ENCODE measurements at places on chromosomes 11 and 22. TPM values are rescaled to one million over a fixed set of nuclear protein-coding genes. Genes with fewer than 3 reads are reported as not detected.
A peak's percentile ranks its signal among the peaks of the same experiment; 100 is the strongest.

Gene ZDHHC13
- 21.1 TPM for total RNA-seq

- DNase-seq, result no peak
These were observed 3.2 kb upstream of the MTMR3 start for GRCh38 chr22:29879753-29880152.

DNA sequence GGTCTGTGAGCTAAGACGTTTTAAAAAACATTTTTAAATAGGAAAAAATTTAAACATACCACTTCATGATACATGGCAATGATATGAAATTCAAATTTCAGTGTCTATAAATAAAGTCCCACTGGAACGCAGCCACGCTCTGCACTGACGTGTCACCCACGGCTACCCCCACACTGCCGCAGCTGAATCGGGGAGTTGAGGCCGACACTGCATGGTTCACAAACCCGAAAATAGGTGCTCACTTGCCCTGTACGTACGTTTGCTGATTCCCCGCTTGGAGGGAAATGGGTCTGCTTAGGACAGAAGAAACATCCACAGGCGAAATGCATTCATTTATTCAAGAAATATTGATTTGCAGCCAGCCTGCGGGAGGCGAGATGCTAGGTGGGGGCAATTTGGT is 1342.3 kb downstream of the TBC1D22A start:
- DNase-seq, result no peak

Gene CCDC179
- total RNA-seq, result not detected

DNA sequence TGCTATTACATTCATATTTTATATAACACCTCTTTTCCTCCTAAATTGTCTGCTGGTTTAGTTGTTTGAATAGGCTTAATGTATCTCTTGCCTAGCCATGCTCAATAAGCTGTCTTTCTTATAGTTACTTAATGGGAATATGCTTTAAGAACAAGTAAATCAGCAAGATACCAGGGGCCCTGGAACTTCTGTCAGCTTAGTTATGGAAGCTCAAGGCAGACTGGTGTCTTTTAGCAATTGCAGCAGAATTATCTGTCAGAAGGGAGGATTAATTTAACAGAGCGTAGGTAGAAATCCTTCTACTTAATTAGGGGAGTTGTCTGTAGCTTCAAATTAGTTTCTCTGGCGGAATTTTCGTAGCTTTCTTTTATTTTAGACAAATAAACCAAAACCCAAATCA is 94.9 kb downstream of the C11orf91 start:
- DNase-seq, result no peak

Gene OMP
- 0.86 TPM for total RNA-seq

Gene E2F8
- 11.0 TPM for total RNA-seq

DNA sequence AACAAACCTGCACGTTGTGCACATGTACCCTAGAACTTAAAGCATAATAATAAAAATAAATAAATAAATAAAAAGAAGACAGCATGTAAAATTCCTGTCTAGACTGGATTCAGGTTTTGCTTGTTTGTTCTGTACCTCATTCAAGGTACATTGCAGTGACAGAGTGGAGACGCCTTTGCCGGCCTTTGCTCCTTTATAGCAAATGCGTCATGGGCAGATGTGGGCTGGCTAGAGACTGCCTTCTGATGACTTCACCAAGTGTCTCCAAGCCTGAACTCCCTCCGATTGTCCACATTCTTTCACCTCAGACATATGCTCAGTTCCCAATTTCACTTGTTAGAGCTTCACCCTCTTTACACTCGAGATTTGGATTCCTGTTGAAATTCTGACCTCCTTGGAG is 147.8 kb upstream of the ARHGAP20 start:
- no peak for DNase-seq

GRCh38 chr22:37059876-37060449 is 8.4 kb downstream of the KCTD17 start:
- DNase-seq, result no peak

DNA sequence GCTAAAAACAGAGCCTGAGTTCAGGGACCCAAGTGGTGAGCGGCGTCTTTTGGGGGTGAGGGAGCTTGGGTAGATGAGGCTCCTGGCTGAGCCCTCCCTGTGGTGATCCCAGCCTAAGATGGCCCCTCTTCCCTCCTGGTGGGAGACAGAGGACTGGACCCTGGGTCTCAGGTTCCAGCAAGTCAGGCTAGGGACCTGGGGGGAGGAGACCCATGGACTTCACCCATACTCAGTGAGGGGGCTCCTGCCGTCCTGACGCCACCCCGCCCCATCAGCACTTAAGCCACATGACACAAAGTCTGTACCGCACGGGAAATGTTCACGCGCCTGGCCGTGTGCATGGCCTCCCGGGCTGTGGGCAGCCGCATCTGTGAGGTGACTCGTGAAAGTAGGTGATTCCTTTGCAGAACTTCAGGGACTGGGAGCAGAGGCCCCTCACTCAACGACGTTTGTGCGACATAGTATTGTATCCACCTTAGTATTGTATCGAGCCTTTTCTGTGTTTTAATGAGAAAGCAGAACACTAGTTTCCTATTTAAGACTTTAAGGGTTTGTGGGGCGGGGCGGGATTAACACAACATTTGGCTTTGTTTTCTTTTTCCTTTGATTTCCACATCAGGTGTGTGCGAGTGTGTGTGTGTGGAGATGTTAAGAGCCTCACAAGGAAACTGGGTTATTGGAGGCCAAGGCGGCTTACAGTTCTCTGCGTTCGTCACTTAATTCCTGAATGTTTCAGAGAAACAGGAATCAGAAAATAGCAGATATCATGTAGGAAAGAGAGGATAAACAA is 18.4 kb upstream of the TMEM191C start:
- DNase-seq, result peak; percentile 18

DNA sequence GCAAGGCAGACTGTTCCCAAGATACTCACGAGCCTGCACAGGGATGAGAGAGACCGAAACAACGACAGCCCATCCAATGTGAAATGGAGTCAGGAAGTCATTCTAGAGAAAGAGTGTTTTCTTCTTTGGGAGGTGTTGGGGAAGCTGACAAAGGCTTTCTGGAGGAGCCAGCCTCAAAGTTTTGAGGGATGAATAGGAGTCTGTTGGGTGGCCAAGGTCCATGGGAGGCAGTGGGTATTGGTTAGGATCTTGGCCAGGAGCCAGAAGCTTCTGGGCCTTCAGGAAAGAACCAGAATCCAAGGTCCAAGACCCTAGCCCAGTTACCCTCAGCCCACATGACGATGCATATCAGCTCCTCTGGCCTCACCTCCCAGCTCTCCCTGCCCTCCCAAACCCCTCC is 59.9 kb upstream of the SHISAL1 start:
- DNase-seq, result no peak

GRCh38 chr11:26951809-26952515 is 42.0 kb upstream of the FIBIN start:
- DNase-seq, result no peak

DNA sequence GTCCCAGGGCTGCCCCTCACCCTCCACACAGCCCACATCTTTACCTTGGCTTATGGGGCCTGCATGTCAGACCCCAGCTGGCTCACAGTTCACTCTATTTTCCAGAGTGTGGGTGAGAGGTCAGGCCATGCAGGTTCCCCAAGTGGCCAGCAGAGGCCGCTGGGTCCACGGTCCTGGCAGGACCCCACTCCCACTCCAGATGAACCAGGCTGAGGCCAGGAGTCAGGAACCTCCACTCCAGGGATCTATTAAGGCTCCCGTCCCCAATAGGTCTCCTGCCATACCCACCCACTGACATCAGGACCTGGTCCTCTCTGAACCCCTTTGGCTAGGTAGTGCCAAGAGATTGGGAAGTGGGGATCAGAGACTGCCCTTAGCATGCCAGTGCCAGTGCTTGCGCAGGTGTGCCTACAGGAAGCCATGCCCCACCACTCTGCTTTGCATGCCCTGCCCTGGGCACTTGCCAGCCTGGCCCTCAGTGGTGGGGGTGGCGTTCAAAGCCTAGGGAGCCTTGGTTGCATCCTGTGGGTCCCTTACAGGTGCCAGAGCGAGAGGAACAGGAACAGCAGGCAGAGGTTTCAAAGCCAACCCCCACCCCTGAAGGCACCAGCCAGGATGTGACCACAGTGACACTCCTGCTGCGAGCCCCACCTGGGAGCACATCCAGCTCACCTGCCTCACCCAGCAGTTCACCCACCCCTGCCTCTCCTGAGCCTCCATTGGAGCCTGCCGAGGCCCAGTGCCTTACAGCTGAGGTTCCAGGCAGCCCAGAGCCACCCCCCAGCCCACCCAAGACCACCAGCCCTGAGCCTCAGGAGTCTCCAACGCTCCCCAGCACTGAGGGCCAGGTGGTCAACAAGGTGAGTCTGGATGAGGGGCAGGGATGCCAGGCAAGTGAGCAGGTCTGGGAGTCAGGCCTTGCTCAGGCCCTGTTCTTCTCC is 8.3 kb downstream of the SMTN start:
- DNase-seq, result no peak

Gene LMO1
- 0.50 TPM for total RNA-seq

Gene SLC22A25
- total RNA-seq, result not detected

Gene CYB5R3
- 97.4 TPM for total RNA-seq

Gene NF2
- 50.9 TPM for total RNA-seq

DNA sequence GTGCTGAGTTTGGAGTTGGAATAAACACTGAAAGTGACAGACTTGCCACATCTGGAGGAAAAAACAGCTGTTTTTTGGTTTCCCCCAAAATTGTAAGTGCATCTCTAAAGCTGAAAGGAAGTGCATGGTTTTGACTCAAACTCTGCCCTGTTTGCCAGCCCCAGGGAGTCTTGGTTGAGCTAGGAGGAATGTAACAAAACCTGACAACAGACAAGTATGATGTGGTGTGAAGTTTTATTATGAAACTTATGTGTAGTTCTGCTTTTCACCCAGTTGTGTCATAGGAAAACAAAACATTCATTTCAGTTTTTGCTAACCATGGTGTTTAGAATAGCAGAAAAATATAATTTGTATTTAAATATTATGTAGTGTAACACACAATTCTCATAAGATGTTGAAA is 31.7 kb upstream of the PDE3B start:
- no peak for DNase-seq

Measured in H9 (cell line).